NCI-H2029 treated with DMSO at 0.1 percent for 48 hours (cell line): ENCODE measurements at places on chromosomes 1 and 21.

DNA sequence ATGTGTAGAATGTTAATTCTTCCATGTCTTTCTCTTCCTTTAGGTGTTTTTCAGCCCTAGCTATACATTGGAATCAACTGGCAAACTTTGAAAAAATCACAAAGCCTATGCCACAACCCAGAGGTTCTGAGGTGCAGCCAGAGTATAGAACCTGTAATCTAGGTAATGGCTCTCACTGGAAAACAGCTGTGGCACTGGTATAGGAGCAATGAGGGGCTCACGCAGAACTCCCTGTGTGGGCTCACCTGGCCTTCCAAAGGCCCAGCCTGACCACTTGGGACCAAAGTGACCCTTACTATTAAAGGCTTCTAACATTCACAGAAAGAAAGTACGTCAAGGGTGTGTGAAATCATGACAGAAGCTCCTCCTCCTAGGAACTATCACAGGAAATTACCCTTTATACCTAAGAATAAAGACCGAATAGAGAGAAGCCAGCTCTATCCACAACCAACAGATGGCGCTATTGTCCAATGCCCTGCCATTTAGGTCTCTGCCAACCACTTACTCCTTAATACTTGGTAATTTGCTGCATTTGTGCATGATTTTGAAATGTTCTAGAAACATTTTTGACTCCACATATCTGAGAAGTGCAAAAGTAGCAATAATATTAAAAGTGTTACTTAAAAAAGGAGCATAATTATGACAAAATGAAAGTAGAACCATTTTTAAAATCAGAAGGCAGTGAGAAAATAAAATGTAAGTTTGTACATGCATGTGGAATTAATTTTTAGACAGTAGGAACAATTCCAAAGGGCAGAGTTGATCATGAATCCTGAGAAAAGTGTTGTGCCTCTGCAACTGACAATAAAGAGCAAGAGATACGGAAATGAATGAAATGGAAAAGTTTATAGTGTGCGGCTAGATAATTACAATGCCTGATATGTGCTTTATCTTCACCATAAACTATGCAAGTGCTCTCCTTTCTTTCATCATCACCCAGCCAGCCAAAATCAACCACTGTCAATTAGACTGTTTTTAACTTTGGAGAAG is 93.1 kb upstream of the HAO2 start:
- DNase-seq = peak; percentile 49

DNA sequence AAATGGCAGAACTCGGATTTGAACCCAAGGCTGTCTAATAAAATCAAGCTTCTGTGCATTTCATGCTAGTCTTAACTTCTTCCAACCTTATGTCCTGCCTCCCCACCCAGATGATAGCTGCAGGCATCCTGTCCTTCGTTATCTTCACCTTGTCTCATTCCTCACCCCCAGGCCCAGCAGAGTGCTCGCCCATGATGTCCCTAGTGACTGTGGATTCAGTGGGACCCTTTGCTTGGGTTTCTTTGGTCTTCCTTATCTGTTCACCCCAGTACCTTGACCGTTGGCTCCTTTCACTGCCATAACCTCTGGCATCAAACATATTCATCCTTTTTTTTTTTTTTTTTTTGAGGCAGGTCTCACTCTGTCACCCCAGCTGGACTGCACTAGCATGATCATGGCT is 5.6 kb upstream of the BSDC1 start:
- no peak for DNase-seq

DNA sequence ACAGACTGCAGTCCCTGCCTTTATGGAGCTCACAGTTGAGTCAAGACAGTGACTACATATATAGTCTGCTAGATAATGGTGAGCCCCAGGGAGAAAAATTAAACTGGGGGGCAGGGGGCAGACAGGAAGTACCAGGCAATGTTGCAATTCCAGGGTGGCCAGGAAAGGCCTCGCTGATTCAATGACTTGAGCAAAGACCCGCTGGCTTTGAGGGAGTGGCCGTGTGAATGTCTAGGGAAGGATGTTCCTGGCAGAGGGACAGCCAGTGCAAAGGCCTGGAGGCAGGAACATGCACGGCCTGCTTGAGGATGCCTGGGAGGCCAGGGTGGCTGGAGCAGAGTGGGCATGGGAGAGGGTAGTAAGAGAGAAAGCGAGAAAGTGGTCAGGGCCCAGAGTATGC is 23.0 kb upstream of the EPHA8 start:
- no peak for DNase-seq

- DNase-seq = no peak
Observed at GRCh38 chr1:216210081-216210480, 213.2 kb downstream of the USH2A start.

DNA sequence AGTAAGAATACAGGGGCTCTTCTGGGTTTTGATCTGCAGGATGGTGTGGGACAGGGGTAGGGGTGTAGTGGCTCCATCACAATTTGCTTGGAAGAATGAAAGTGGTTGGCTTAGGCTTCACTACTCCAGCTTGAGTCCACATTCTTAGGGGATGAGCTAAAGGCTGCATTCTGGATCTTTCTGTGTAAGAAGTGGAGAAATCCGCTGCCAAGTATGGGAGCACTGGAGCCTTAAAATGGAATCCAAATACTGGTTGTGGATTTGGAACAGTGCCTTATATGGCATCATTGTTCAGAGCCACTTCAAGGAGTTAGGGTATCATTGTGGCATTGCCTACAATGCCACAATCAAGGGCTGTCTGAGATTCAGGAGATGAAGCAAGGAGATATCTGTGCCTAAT is 187.1 kb downstream of the LMO4 start:
- no peak for DNase-seq

DNA sequence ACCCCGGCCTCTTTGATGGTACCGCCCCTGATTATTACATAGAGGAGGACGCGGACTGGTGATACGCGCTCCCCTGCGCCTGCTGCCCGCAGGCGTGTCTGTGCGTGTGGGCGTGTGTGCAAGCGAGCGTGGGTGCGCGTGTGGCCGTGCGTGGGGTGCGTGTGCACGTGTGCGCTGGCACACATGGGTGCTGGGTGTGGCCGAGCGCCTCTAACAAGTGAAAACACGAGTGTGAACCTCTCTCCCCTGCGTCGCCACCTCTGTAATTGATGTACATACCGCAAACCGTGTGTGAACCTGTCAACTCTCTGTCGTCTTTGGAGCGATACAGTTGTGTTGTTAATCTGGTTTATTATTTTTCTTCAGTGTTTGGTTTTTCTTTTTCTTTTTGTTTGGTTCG is 87.8 kb upstream of the TMEM51 start:
- DNase-seq = no peak

GRCh38 chr21:33308586-33309490 is 15.9 kb upstream of the IFNAR1 start:
- DNase-seq = peak; percentile 53

- no peak for DNase-seq
Observed at GRCh38 chr1:221735999-221736398, 5.9 kb downstream of the DUSP10 start.

- DNase-seq = no peak
Observed at GRCh38 chr1:231779081-231779480, 152.5 kb downstream of the DISC1 start.

DNA sequence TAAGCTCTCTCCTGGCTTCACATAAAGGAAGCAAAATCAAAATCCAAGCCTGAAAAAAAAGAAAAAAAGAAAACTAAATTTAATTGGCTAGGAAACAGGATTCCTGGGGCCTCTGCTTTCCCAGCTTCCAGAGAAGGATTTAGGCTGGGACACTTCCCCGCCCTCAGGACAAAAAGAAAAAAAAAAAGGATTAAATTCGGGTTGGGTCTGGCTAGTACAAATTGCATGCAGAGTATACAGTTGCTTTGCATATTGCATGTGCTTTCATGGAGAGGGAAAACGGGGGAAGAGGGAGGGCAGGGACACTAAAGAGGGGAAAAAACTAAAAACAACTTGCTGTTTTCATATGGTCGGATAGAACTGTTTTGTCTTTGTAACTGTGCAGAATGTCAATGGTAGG is 42.7 kb downstream of the OLIG1 start:
- no peak for DNase-seq

DNA sequence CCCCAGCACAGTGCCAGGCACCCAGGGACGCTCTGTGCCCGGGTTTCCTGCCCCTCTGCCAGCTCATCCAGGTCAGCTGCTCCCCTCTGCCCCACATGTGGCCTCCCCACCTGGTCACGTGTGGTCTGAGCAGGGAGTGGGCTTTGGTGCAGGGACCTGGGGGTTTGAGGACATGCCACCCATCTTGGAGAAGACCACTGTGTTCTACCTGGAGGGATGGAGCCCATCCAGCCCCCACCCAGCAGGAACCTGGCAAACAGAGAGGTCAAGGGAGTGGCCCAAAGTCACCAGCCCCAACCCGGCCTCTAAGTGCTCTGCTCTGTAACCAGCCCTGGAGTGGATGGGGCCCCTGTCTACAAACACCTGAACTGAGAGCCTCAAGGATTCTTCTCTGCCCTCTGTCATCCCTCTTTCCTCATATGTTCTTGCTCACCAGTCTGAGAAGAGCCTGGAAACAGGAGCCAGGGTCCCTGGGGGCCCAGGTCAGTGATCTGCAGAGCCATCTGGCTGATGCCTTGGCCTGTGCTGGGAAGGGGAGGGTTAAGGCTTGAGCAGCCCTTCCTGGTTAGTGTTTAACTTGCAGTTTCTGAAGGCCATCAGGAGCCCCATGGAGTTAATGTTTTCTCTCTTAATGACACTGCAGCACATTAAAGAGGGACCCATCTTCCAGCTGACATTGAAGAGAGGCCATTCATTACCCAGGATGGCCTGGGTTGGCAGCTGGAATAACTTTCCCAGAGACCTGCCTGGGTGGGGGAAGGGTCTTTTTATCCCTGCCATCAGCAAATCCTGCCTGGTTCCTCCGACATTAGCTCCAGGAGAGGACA is 235.4 kb downstream of the PTPRU start:
- no peak for DNase-seq

DNA sequence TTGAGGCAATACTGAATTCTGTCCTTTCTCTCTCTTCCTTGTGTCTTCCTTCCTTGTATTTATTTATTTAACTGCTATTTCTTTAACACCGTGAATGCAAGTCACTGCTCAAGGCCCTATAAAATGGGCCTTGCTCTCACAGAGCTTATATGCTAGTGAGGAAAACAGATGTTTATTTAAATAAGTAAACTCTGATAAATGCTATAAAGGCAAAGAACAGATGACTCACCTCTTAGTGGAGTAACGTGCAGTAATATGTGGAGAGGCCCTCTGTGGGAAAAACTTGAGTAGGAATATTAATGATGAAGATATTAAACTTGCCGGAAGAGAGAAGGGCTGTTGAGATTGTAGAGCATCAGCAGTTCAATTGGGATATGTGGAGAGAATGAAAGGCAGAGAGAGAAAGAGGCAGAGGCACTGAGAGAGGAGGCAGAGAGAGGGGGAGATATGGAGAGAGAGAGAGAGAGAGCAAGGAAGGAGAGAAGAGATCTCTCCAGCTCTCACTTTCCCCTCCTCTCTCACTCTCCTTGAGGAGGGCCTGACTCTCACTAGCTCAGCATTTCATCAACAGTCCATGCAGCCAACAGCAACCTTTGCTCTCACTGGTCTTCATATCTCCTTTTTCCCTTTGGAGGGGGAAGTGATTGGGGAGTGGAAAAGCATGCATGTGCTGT is 322.2 kb downstream of the LMX1A start:
- DNase-seq = no peak

GRCh38 chr1:52240592-52241210 is 98.8 kb downstream of the ZFYVE9 start:
- DNase-seq = no peak

DNA sequence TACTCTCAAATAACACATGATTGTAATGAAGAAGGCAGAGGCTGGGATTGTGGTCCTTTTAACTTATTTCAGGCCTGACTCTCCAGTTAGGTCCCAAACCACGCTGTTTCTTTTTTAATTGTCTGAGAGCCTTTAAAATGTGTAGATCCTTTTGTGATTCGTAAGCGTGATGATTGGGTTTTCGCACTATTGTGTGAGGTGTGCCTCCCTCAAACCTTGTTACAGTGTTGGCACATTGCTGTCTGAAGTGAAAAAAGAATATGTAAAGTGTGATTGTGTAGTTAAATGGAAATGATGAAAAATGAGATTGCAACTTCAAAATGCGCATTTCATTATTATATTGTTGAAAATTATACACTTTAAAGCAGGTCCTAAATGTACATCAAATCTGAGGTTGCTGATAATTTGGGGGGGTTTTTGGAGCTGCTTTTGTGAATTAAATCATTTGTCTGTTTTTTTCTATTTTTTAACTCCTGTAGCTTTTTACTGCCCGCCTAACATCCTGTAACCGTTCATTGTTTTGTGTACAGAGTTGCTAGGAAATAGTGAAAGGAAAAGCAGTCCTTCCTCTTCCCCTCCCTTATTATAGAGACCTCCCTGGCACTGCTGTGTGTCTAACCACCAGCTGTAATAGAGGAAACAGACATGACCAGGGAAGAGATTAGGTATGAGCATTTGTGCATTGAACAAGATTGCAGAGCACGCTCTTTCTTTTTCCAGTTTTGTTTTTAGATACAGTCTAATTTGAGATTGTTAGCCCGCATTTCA is 43.3 kb downstream of the IARS2 start:
- DNase-seq = no peak

- no peak for DNase-seq
Observed at GRCh38 chr1:78871249-78871648, 135.3 kb downstream of the ADGRL4 start.

GRCh38 chr1:64829411-64830029 is 84.6 kb downstream of the RAVER2 start:
- DNase-seq = no peak

GRCh38 chr1:89286549-89287180 is 14.0 kb upstream of the GBP5 start:
- no peak for DNase-seq

GRCh38 chr1:83516369-83516768 is 482.6 kb downstream of the TTLL7 start:
- DNase-seq = no peak

DNA sequence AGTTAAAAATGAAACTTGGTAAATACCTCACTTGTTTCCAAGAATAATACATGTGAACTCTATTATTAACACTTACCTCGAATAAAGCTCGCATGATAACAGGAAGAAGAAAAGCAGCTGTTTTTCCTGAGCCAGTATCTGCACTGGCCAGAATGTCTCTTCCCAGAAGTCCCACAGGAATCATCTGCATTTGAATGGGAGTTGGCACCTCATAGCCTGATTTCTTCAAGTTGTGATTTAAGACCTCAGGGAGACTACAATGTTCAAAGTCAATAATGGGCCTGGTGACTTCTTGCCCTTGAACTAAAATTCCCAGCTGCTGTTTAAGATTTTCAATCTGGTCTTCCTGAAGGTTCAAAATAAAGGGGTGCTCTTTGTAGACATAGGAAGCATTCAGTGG is 3.8 kb downstream of the DDX59 start:
- no peak for DNase-seq
